Natural killer cell treated with Interleukin-12 subunit alpha and Interleukin-12 subunit beta and Interleukin-15 and Interleukin-18, amount 100 ng/mL, for 72 hours (primary cell): ENCODE measurements at places on chromosomes 6 and 20.
A peak's percentile ranks its signal among the peaks of the same experiment; 100 is the strongest.

- DNase-seq, result no peak
- H3K36me3 ChIP-seq, result no peaks in the 10 kb centered on the region
- peaks cover 55% of the 10 kb centered on the region for H3K4me1 ChIP-seq
- peak overlapping the region; percentile 34 for H3K4me3 ChIP-seq
Measured at GRCh38 chr6:38131527-38131965, 312.0 kb downstream of the ZFAND3 start.

DNA sequence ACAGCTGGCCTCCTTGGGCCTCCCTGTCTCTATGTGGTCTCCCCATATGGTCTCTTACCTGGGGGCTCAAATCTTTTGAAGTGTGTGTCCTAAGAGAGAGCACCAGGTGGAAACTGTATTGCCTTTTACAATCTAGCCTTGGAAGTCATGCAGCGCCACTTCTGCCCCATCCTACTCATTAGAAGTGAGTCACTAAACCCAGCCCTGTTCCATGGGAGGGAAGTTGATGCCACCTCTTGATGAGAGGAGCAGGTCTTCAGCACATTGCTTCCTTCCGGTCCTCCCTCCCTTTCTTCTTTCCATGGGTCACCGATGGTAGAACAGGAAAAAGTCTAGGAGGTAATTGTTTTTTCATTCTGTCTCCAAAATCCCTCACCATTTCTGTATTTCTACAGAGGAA lies 156.3 kb downstream of the FOXA2 start:
- H3K4me3 ChIP-seq, result no peak overlapping the region
- H3K27ac ChIP-seq, result no peak overlapping the region
- H3K27me3 ChIP-seq, result peaks cover 7% of the 10 kb centered on the region
- DNase-seq, result no peak
- H3K36me3 ChIP-seq, result no peaks in the 10 kb centered on the region

- peaks cover 48% of the 10 kb centered on the region for H3K36me3 ChIP-seq
- no peak overlapping the region for H3K4me3 ChIP-seq
- no peak for DNase-seq
- peak overlapping the region; percentile 80 for H3K27ac ChIP-seq
- H3K4me1 ChIP-seq, result peaks cover 53% of the 10 kb centered on the region
- no peaks in the 10 kb centered on the region for H3K27me3 ChIP-seq
Measured at GRCh38 chr6:160054271-160054670, 67.3 kb upstream of the SLC22A1 start.

DNA sequence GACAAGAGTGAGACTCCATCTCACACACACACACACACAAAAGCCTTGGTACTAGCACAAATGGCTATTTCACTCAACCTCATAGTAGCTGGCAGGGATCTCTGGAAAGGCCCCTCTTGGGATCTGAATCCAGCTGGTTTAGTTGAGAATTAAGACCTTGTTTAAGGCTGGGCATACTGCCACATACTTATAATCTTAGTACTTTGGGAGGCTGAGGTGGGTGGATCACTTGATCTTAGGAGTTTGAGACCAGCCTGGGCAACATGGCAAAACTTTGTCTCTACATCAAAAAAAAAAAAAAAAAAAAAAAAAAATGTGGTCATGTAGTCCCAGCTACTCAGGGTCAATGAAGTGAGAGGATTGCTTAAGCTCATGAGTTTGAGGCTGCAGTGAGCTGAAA lies 628.3 kb downstream of the MMUT start:
- no peaks in the 10 kb centered on the region for H3K36me3 ChIP-seq
- no peaks in the 10 kb centered on the region for H3K27me3 ChIP-seq
- H3K4me1 ChIP-seq, result no peaks in the 10 kb centered on the region

DNA sequence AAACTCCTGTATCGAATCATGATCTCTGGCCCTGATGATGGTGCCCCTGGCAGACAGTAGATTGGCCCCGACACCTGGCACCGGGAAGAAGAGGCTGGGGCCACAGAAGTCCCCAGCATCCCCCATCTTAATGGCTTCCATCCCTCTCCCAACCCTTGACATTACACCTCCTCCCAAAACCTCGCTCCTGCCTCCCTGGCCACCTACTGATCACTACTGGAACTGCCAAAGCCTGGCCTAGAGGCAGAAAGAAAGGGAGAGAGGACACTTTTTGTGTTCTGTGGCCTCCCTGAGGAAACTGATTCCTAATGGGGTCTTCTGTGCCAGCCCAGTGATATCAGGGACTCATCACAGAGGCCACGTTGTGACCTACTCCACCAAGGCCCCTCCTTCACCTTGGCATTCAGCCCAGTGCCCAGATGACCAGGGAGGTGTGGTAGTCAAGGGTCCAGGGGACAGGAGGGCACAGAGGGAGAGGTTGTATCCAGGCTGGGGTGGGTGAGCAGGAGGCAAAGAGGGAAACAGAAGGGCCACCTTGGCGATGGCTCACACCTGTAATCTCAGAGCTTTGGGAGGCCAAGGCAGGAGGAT lies 6.1 kb downstream of the C20orf173 start:
- peaks cover 5% of the 10 kb centered on the region for H3K4me1 ChIP-seq
- no peaks in the 10 kb centered on the region for H3K36me3 ChIP-seq
- no peak overlapping the region for H3K27ac ChIP-seq
- no peaks in the 10 kb centered on the region for H3K27me3 ChIP-seq
- DNase-seq, result no peak
- no peak overlapping the region for H3K4me3 ChIP-seq

- no peak overlapping the region for H3K27ac ChIP-seq
- peaks cover 10% of the 10 kb centered on the region for H3K27me3 ChIP-seq
- peaks cover 18% of the 10 kb centered on the region for H3K4me1 ChIP-seq
- no peak for DNase-seq
Measured at GRCh38 chr20:11894062-11894461, 23.6 kb upstream of the BTBD3 start.

DNA sequence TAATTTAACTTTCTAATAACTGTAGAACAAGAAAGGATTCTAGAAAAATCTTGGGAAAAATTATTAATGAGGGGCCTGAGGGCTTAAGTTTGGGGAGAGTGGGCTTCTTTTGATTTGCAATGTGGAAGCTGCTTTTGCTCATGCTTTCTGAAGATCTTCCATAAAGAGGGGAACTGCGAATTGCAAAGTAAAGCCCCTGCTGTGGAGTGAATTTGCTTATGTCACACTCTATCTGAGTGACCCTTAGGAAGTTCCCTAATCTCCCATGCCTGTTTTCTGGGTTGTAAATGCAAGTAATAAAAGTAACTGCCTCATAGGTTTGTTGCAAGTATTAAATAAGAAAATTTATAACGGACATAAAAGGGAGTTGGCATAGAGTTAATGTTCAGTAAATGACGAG lies 301.2 kb downstream of the PLCB1 start:
- no peak overlapping the region for H3K27ac ChIP-seq
- H3K27me3 ChIP-seq, result peaks cover 6% of the 10 kb centered on the region
- DNase-seq, result no peak
- no peaks in the 10 kb centered on the region for H3K36me3 ChIP-seq
- peaks cover 20% of the 10 kb centered on the region for H3K4me1 ChIP-seq

DNA sequence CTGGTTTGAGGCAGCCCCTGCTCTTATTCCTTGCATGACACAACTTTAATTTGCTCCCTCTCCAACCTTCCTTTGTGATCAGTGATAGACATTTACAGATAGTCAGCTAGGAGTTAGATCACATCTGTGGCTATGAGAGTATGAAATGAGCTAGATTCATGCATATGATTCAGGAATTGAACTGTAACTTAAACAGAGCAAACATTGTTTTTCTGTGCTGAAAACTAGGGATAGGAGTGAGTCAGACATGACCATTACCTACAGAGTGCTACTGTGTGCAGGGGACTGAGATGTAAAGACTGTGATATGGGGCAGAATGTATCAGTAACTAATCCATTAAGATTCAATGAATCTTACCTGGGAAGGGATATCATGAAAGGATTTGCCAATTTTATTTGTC lies 279.4 kb upstream of the SPTLC3 start:
- DNase-seq, result no peak
- H3K4me3 ChIP-seq, result no peak overlapping the region
- H3K27me3 ChIP-seq, result no peaks in the 10 kb centered on the region
- no peak overlapping the region for H3K27ac ChIP-seq
- H3K36me3 ChIP-seq, result no peaks in the 10 kb centered on the region

GRCh38 chr6:111748231-111748647 lies 125.0 kb downstream of the FYN start:
- H3K27me3 ChIP-seq, result no peaks in the 10 kb centered on the region
- peak overlapping the region; percentile 62 for H3K4me3 ChIP-seq
- peaks cover 29% of the 10 kb centered on the region for H3K36me3 ChIP-seq
- no peak overlapping the region for H3K27ac ChIP-seq
- no peak for DNase-seq

DNA sequence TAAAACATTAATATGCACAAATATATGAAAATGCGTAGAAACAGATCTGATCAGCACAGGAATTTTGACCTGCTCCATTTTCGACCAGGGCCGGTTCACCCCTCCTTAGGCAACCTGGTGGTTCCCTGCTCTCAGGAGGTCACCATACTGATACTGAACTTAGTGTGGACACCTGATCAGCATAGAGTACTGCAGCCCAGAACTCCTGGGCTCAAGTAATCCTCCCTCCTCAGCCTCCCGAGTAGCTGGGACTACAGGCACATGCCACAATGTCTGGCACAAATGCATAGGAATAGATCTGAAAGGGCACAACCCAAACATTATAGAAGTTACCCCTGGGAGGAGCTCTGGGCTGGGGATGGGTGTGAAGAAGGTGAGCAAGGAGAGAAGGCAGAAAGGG lies 24.7 kb upstream of the DDO start:
- H3K4me3 ChIP-seq, result no peak overlapping the region
- H3K4me1 ChIP-seq, result no peaks in the 10 kb centered on the region
- DNase-seq, result no peak

- H3K27me3 ChIP-seq, result no peaks in the 10 kb centered on the region
- DNase-seq, result no peak
- no peaks in the 10 kb centered on the region for H3K4me1 ChIP-seq
- no peak overlapping the region for H3K4me3 ChIP-seq
Measured at GRCh38 chr6:22363166-22363713, 66.4 kb upstream of the PRL start.

GRCh38 chr6:30020626-30021025 lies 40.4 kb upstream of the POLR1H start:
- H3K4me1 ChIP-seq, result no peaks in the 10 kb centered on the region
- H3K4me3 ChIP-seq, result no peak overlapping the region
- H3K27me3 ChIP-seq, result no peaks in the 10 kb centered on the region
- H3K36me3 ChIP-seq, result no peaks in the 10 kb centered on the region
- no peak overlapping the region for H3K27ac ChIP-seq

GRCh38 chr6:21075986-21076385 lies 517.6 kb upstream of the SOX4 start:
- H3K27me3 ChIP-seq, result no peaks in the 10 kb centered on the region
- H3K36me3 ChIP-seq, result peaks cover 26% of the 10 kb centered on the region
- no peaks in the 10 kb centered on the region for H3K4me1 ChIP-seq
- H3K27ac ChIP-seq, result no peak overlapping the region
- DNase-seq, result no peak
- no peak overlapping the region for H3K4me3 ChIP-seq

GRCh38 chr20:36318166-36318565 lies 12.0 kb downstream of the DLGAP4 start:
- H3K27me3 ChIP-seq, result peaks cover 13% of the 10 kb centered on the region
- peaks cover 3% of the 10 kb centered on the region for H3K4me1 ChIP-seq
- no peak for DNase-seq
- no peak overlapping the region for H3K27ac ChIP-seq
- H3K4me3 ChIP-seq, result no peak overlapping the region

DNA sequence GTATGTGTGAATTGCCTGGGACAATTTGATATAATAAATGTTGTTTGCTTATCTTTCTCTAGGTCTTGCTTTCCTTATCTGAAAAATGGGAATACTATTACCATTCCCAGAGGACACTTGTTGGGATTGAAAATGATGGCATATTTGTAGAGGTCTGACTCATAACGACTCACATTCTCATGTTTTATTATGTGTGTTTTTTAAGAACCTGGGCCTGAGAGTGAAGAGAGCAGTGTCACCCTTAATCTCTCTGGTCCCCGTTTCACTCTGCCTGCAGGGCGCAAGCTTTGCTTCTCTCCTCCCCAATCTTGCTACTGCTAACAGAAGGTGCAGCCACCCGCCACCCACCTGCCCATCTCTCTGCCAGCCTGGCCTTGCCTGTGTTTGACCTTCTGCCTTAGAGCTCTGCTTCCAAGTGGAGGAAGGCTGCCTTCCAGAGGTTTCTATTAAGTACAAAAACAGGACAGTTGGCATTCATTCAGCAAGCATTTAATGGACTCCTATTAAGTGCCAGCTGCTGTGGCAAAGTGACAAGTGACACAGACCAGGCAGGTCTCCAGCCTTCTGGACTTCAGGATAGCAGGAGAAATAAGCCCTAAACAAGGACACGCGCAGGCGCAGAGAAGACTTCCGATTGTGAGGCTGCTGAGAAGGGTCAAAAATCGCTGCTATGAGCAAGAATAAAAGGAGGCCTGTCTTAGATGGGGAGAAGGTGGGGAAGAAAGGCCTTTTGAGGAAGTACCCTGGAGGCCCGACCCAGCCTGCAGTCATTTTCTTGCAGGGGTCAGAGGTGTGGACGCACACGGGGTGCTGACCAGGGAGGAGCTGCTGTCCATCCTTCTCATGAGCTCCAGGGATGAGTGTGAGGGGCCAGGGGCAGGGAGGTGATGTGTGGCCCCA lies 112.5 kb downstream of the JPH2 start:
- H3K27ac ChIP-seq, result peak overlapping the region; percentile 79
- peaks cover 35% of the 10 kb centered on the region for H3K4me1 ChIP-seq
- H3K36me3 ChIP-seq, result no peaks in the 10 kb centered on the region
- H3K27me3 ChIP-seq, result peaks cover 12% of the 10 kb centered on the region
- no peak overlapping the region for H3K4me3 ChIP-seq

DNA sequence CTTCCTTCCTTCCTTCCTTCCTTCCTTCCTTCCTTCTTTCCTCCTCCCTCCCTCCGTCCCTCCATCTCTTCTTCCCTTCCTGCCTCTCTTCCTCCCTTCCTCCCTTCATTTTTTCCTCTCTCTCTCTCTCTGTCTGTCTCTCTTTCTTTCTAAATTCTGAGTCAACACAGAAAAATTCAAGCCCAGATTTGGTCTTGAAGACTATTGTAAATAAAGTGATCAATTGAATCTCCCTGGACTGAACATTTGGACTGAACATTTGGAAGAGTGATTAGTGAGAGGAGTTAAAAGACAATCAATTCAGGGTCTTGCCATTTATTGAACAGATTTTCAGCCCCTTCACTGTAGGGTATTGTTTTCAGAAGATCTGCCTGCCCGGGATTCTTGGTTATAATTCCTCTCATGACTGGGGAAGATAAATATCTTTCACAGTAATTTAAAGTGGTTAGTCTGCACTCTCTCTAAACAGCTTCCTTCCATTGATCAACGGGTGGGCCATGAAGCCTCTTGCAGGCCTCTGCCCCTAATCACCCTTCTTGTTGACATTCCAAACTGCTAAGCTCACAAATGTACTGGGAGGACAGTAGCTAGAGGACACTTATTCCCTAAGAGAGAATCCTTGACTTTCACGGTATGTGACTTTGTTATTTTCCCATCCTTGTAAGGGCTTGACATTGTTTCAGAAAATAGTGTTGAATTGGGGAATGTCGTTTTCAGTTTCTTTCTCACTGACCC lies 101.7 kb upstream of the BMP2 start:
- DNase-seq, result no peak
- no peak overlapping the region for H3K27ac ChIP-seq
- H3K36me3 ChIP-seq, result no peaks in the 10 kb centered on the region
- peaks cover 2% of the 10 kb centered on the region for H3K27me3 ChIP-seq
- peaks cover 27% of the 10 kb centered on the region for H3K4me1 ChIP-seq
- H3K4me3 ChIP-seq, result no peak overlapping the region
